CD4-positive, alpha-beta T cell treated with Interferon alpha-2 for 1 hour (primary cell): ENCODE measurements at places on chromosomes 12 and 14.
A peak's percentile ranks its signal among the peaks of the same experiment; 100 is the strongest.

DNA sequence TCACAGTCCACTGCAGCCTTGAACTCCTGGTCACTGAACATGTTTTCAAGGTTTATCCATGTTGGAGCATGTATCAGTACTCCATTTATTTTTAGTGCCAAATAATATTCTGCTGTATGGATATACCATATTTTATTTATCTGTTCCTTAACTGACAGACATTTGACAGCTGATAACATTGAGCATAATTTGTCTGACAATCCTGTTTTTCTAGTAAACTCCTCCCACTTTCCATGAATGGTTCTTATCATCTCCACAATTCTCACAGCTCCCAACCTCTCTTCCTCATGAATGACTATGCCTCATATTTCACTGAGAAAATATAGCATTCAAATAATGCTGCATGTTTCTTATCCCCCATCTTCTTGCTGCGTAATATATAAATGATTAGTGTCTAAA lies 33.3 kb downstream of the COCH start:
- DNase-seq = no peak

DNA sequence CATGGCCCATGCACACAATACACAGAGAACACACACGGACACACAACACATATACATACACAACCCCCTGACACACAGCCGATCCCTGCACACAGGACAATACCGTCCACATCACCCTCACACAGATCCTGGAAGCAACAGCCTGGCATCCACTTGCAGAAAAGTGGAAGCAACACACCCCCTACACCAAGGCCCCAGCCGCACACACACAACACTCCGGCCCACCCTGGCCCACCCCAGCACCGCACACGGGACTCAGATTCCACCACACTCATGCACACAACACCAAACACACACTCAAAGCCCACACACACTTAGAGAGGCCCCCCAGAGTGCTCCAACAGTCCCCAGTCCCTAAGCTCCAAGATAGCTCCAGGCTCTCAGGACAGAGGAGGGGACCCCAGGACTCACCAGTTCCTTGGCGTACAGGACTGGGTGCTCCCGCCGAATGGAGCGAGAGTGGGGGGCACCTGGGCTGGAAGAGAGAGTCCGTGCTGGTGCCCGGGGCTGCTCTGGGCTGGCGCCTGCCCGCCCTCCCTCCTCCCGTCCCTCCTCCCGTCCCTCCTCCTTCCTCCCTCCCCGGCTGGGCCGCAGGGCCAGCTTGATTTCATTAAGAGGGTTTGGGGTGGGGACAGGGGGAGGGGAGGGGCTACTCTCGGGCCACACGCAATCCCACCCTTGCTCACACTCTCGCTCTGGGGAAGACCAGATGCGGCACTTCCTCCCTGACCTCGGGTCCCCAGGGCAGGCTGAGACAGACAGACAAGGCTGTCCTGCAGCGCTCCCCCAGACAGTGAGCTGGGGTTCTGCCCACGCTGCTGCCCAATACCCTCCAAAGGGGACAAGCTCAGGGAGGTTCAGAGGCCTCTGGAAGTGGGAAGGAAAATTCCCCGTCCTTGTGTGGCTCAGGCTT lies at the start of gene TMEM119:
TMEM119 (minus strand) TSS at position 526 of the 913 bp plus-strand sequence. CDS start 5,701 bp downstream, outside the sequence.
- DNase-seq = no peak

DNA sequence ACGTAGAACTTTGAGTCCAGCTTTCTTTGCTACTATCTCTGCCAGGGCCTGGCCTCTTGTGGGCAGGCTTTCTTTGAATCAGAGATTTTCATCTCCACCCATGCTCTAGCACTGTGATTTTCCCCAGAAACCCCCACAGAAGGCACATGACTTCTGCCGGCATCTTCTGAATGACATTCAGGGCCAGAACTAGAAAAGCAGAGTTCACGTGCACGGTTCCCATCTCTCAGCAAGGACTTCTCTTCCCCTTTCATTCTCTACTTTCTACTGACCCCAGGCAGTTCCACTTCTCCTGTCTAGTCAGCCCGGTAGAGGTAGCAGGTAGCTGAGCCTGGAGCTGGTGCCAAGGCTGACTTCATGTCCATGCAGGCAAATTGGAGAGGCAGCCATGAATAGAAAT lies 26.9 kb downstream of the BATF start:
- DNase-seq = no peak

GRCh38 chr12:77323788-77324415 lies 258.5 kb upstream of the E2F7 start:
- no peak for DNase-seq

- no peak for DNase-seq
Measured at GRCh38 chr14:75771595-75771994, 110.5 kb downstream of the TTLL5 start.

GRCh38 chr12:119115296-119115905 lies 63.3 kb upstream of the HSPB8 start:
- DNase-seq = no peak

- no peak for DNase-seq
Measured at GRCh38 chr14:65854215-65854614, 441.7 kb downstream of the FUT8 start.

- no peak for DNase-seq
Measured at GRCh38 chr12:94560431-94561221, 89.7 kb downstream of the TMCC3 start.

GRCh38 chr12:123573870-123574269 lies 10.5 kb upstream of the TMED2 start:
- DNase-seq = no peak

GRCh38 chr14:102162487-102162886 lies 22.8 kb downstream of the WDR20 start:
- DNase-seq = no peak

DNA sequence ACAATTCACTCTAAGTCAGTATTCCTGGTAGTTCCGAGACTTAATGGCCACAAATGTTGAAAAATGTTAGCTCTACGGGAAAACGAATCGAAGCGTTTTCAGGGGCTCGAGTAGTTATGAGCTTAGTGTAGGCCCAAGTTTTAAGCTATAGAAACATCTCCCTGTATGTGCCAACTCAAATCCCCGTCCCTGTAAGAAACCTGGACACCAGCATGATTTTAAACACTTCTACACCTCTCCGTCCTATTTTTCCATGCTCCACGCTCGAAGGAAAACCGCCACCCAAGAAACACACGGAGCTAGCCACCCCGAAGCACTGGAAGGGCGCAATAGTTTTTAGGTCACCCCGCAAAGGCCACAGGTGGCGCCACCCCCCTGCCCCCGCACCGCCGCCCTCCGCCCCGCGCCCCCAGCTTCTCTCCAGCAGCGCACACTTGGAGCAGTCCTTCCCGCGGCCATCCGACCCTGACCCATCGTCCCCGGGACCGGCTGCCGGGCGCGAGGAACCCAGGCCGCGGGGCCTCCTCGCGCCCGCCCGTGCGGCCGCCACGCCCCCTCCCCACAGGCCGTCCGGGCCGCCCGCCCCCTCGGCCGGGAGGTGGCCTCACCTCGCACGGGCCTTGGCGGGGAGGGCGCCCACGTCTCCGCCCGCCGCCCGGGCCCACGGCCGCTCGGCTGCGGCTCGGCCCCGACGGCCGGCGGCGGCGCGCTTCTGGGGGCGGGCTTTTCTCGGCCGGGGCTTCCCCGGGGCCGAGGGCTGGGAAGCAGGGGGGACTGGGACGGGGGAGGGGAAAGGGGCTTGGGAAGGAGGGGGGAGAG lies 522 bp downstream of the R3HDM2 start:
- no peak for DNase-seq

DNA sequence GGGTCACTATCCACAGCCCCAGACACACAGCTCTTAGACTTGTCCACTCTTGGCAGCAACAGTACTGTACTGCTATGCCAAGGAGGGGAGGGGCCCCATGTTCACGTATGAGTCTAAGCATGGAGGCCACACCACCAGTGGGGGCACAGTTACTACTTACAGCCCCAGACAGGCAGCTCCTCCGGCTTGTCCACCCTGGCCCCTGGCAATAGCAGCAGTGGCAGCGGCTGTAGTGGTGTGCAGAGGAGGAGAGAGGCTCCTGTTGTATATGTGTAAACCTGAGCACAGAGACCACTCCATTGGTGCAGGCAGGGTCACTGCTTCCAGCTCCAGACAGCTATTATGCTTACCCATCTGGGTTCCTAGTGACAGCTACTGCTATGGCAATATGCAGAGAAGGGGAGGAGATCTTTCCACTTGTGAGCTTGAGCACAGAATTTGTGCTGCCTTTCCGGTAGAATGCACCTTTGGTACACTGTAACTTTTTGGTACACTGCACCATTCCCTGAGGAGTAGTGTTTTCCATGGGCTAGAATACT lies 113.2 kb downstream of the RAD51B start:
- no peak for DNase-seq

- DNase-seq = no peak
Measured at GRCh38 chr12:47124451-47124850, 44.7 kb upstream of the AMIGO2 start.

DNA sequence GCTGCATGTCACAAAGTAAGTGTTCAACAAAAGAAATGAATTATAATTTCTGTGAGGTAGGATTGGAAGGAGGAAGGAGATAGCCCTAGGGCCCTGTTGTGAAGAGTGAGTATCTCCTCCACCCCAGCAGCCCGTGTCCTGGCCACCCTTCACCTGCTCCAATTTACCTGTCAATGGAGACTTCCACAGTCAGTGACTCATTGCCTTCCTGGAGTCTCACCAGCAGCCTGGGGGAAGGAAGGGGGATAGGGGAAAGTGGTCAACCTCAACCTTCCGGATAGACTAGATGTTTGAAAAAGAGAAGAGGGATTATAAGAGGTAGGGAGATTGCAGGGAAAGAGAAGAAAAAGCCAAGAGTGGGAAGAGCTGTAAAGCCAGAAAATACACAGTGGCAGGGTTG lies 9.2 kb downstream of the STAT2 start:
- DNase-seq = no peak

DNA sequence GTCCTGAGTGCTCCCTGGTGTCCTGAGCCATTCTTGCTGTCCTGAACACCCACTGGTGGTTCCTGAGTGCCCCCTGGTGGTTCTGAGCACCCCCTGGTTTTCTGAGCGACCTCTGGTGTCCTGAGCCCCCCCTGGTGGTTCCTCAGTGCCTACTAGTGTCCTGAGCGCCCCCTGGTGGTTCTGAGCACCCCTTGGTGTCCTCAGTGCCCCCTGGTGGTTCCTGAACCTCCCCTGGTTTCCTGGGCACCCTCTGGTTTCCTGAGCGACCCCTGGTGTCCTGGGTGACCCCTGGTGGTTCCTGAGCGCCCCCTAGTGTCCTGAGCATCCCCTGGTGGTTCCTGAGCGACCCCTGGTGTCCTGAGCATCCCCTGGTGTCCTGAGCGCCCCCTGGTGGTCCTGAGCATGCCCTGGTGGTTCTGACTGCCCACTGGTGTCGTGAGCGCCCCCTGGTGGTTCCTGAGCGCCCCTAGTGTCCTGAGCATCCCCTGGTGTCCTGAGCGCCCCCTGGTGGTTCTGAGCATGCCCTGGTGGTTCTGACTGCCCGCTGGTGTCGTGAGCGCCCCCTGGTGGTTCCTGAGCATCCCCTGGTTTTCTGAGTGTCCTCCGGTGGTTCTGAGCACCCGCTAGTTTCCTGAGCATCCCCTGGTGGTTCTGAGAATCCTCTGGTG lies 473.1 kb downstream of the TMEM121 start:
- peak; percentile 86 for DNase-seq

GRCh38 chr12:92041742-92042141 lies 103.9 kb downstream of the BTG1 start:
- peak; percentile 6 for DNase-seq

- DNase-seq = no peak
Measured at GRCh38 chr12:115267464-115267863, 583.5 kb upstream of the TBX3 start.
